ENCODE measurements at places on chromosomes 3 and 15.

DNA sequence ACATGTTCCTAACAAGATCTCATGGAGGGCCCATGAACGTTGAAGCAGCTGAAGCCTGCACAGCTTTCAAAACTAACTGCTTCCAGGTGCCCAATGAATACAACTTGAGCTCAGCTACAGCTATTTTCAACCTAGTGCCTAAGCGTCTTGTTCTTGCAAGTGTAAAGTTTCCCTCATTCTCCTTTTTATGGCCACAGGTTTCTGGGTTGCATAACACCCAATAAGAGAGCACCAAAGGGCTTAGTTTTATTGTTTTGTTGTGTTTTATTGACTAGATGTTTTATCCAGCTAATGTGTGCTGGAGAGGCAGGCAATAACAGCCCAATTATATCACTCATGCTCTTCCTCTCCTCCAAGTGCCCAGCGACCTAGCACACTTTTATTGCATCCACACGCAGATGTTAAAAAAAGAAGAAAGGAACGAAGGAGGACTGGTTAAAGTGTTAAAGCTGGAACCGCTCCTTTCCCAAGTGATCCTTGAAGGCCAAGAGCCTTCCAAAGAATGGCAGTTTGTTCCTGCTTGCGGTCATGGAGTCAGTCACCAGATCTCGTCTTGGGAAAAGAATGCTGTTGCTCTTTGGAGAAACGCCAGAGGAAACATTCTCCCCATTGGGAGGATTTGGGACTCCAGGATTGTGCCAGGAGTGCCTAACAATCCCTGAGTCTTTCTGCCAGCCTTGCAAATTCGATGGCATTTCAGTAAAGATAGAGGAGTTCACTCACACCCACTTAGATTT, 156.9 kb downstream of the MEX3B start:
- DNase-seq: no peak

- DNase-seq: no peak
Measured at GRCh38 chr15:64854041-64854440, 12.3 kb downstream of the PLEKHO2 start.

DNA sequence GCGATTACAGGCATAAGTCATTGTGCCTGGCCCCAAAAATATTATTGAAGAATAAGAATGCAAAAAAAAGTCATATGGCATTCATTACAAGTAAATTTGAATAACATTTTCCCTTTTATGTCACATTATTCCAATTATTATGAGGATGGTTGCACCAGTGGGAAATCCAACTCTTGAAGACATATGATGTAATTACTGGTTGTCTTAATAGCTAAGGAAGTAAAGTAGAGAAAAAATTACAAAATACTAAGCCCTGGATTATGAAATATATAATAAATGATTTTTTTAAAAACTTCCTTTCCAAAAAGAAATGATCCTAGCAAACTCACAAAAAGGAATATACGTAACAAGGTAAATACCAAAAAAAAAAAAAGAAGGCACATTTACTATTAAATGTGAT, 98.9 kb downstream of the FMN1 start:
- DNase-seq: no peak

DNA sequence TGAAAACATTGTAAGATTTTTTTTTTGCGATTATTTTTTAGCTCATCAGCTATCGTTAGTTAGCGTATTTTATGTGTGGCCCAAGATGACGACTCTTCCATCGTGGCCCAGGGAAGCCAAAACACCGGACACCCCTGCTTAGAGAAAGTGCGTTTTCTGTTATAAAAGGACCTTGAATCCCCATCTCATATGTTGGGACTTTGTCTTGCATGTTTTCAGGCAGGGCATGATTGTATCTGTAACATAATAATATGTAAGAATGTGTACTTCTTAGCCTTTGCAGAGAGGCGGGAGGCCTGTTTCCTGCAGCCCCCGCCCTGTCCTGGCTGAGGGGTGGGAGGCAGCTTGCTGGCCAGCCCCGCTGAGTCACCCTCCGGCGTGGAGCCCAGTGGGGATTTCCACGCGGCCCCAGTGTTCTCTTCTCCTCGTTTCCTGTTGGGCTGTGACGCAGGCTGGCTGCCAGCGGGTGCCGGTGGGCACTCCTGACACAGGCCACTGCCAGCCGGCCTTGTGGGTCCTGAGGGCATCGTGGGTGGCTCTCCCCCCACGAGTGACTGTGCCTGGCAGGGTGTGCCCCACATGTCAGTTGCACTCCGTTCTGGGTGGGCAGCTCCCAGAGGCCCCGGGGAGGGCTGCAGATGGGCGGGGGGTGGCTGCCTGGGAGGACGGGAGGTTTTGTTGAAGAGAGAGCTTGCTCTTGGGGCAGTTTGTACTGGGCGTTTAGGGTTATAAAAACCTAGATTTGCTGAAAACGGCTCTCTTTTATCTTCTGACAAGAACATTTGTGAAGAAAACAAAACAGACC, 55.6 kb downstream of the SMAD3 start:
- DNase-seq: peak; percentile 50

DNA sequence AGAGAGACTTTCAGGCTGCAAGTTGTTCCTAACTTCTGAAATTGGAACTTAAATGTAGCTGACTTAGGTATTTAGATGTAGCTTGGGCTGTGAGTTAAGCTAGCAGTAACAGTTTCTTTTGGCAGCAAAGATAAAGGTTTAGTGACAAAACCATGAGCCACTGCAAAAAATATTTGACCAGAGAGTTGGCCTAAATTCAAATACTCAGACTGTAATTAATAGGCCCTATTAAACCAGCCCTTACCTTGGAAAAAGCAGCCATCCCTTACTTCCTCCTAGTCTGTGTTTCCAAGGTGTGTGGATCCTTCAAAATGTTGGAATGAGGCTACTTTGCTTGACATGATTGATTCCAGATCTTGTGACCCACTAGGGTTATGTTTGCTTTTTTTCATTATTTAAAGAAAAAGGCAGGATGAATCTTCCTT, 8.2 kb downstream of the TPM1 start:
- DNase-seq: no peak

GRCh38 chr3:187987924-187988323, 166.0 kb upstream of the LPP start:
- no peak for DNase-seq

GRCh38 chr15:22978691-22979237, 1.4 kb downstream of the CYFIP1 start:
- DNase-seq: peak; percentile 32

DNA sequence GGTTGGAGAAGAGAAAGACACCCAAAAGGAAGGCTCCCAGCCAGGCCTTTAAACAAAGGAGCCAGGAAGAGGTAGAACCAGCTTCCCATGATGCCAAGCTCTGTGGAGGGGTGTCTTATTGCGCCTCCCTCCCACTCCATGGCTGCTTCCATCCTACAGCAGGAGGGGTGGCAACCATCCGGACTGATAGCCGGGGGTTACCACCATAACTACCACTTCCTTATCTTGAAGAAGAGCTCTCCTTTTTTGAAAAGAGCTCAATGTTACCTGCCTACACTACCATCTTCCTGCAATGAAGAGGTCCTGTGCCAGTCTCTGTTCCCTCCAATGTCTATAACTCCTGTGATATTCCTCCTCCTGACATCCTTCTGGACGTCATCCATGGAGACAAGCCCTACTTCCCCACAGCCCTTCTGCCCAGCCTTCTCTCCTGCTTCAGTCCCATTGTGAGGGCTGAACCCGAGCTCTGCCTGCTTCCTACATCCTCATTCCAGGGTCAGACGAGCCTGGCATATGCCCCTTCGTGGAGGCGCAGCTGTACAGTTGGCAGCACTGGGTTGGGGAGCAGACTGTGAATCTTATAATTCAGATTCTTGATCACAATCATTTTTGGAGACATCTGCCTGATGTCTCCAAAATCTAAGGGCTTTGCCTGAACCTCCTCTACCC, 8.5 kb downstream of the CCDC9B start:
- DNase-seq: no peak

GRCh38 chr3:173887888-173888287, 490.3 kb downstream of the NLGN1 start:
- no peak for DNase-seq

DNA sequence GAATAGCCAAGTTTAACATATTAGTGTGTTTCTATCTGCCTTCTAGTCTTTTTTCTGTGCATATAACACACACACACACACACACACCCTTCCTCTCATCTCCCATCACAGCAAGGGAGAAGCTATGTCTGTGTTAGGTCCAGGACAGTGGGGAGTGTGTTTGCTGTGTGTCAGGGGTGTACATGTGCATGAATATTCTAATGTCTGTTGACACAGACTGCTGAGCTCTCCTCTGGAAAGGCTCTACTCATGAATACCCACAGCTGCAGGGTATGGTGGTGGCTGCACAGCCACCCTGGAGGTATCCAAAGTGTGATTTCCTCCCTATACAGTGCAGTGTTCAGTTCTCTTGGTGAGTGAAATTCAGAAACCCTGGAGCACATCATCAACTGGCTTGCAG, 42.9 kb downstream of the ARNT2 start:
- DNase-seq: no peak

GRCh38 chr3:197366301-197367044, 68.1 kb upstream of the DLG1 start:
- no peak for DNase-seq

- peak; percentile 68 for DNase-seq
Measured at GRCh38 chr15:74833376-74834107, 7.1 kb downstream of the CPLX3 start.

DNA sequence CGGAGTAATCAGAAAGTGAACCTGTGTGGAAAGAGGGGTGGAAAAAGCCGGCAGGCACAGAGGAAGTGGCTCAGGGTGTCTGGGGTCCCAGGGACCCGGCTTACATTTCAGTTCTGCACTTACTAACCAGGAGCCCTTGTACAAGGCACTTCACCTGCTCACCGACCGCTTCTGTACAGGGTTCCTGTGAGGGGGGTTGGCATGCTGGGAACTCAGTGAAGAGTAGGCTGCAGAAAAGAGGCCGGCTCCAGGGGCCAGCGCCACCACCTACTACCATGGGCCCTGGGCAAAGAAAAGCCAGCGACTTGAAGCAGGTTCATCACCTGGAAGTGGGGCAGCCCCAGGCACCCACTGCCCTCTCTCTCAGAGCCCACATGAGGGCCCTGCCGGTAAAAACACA, 6.2 kb downstream of the STIMATE start:
- DNase-seq: no peak

- DNase-seq: no peak
Measured at GRCh38 chr15:62607643-62608042, 434.9 kb upstream of the TPM1 start.

- no peak for DNase-seq
Measured at GRCh38 chr3:45861043-45861719, 19.3 kb upstream of the LZTFL1 start.

- DNase-seq: no peak
Measured at GRCh38 chr3:105174017-105174615, 192.6 kb upstream of the ALCAM start.

- DNase-seq: peak; percentile 18
Measured at GRCh38 chr15:25477816-25478215, 39.0 kb upstream of the UBE3A start.

DNA sequence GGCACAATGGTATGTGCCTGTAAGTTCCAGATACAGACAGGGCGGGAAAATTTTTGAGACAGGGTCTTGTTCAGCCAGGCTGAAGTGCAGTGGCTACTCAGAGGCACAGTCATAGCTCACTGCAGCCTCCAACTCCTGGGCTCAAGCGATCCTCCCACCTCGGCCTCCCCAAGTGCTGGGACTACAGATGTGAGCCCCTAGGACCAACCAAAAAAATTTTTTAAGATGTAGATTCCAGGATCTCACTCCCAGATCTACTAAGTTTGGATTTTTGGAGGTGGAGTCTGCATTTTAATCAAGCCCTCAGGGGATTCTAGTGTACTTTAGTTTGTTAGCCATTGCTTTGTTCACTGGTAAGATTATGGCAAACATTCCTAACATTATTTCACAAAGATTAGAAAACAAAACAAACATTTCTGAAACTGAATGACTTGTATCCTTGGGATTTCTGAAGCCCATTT, 2.7 kb downstream of the LIPH start:
- no peak for DNase-seq

GRCh38 chr3:58989163-58989562, 60.7 kb downstream of the CFAP20DC start:
- no peak for DNase-seq

DNA sequence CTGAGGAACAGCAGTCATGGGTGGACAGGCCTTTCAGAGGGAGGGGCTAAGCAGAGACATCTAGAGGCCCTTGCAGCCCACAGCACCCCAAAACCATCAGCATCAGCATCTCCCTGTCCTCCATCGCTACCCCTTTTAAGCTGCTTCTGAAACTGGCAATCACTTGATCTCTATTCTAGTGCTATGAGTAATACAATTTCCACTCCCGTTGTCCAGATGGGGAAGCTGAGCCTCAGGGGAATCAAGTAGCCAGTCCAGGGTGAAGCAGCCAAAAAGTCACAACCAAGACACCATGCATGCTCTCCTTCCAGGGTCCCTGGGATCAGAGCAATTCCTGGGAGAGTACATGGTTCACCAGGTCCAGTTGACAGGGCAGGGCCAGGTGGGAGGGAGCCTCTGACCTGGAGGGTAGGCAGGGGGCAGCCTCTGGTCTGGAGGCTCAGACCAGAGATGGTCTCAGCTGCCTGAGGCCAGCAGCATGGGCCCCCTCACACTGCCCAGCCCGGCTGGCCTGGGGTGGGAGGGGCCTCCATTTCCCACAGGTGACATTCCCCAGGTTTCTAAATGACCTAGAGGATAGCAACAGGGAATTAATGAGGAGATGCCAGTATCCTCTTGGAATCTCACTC, 30.0 kb downstream of the KLHL25 start:
- no peak for DNase-seq

DNA sequence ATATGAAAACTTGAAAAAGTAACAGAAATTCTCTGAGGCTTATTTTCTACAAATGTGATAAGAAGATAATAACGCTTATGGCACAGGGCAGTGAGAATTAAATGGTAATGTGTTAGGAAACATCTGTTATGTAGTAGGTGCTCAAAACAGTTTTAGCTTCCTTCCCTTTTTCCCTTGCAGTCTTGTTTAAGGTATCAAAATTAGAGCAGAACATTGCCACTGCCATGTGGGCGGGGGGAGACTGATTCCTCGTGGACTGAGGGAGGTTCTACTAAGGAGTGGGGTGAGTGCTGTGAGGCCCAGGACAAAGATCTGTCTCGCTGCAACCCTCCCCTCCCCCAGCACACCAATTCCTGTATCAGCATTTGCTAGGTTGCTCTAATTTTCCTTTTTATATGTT, 702.4 kb downstream of the TUSC7 start:
- no peak for DNase-seq

DNA sequence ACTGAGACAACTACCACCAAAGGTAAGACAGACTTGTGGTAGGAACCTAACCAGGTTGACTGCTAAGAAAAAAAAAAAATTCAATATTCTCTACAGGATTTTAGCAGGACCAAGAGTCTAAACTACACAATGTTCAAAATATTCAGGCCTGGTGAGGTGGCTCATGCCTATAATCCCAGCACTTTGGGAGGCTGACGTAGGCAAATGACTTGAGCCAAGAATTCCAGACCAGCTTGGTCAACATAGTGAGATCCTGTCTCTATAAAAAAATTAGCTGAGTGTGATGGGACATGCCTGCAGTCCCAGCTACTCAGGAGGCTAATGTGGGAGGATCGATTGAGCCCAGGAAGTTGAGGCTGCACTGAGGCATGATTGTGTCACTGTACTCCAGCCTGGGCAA, 341.6 kb upstream of the WNT5A start:
- no peak for DNase-seq

- no peak for DNase-seq
Measured at GRCh38 chr3:57927166-57927565, 81.1 kb upstream of the FLNB start.

All from eye (tissue), 1 donor.